ENCODE measurements at places on chromosomes 5 and 9.

DNA sequence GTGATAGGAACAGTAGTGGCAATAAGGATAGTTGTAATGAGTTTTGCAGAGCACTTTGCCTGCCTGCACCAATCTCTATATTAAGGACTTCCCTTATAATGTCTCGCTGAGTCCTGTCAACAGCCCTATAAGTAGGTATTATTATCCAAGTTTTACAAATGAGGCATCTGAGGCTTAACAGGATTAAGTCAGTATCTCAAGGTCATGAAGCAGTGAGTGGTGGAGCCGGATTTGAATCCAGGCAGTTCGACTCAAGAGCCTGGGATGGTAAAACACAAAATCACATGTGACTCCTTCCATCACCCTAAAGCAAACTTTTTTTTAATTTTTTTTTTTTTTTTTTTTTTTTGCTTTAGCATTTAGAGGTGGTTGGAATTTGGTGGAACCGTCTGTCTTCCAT, 59.0 kb upstream of the RARS1 start:
- DNase-seq, result no peak

- DNase-seq, result no peak
Observed at GRCh38 chr5:136037001-136037705, 8.4 kb downstream of the TGFBI start.

GRCh38 chr5:153752890-153753289, 262.4 kb downstream of the GRIA1 start:
- no peak for DNase-seq

DNA sequence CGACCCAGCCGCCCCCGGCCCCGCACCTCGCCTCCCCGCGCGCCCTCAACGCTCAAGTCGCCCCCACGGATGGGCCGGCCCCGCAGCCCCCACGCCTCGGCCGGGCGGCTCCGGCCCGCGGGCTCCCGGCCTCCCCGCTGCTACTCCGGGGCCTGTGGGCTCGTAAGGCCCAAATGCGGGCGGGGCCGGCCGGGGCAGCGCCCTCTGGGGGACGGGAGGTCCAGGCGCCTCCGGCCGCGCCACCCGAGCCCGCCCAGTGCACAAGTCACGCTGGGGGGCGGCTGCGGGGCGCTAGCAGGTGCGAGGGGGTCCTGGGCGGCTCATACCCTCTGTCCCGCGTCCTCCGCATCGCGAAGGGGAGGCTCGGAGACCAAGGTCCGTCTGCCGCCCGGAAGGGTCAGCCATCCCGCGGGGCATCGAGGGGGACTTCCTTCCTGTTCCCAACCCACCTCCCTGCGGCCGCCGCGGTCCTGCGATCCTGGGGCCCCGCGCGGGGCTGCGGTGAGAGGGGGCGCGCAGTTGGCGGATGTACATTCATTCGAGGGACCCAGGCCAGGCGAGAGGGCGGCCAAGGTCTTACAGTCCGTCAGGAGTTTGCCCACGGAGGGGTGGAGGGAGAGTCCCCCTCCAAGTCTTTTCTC, at the start of gene CIZ1:
Gene CIZ1, minus strand, starts transcription at position 167 of the 641 bp plus-strand sequence. CDS start 715 bp downstream, outside the sequence.
- DNase-seq, result peak; percentile 38

DNA sequence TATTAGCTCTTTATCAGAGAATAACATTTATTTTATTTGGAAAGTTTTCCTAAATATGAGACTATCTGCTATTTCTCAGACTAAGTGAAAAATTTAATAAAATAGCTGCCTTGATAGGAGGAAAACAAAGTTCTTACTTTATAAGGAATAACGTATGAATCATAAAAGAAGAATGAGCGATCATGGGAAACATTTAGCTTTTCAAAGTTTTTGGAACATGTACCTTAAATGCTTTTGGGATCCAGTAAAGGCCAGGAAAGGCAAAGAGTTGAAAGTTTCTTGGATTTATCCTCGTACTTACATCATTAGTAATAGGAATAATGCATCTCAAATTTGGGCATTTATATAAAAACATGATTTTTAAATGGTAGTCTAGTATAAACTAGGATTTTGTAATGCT, 19.4 kb downstream of the OGN start:
- DNase-seq, result no peak

DNA sequence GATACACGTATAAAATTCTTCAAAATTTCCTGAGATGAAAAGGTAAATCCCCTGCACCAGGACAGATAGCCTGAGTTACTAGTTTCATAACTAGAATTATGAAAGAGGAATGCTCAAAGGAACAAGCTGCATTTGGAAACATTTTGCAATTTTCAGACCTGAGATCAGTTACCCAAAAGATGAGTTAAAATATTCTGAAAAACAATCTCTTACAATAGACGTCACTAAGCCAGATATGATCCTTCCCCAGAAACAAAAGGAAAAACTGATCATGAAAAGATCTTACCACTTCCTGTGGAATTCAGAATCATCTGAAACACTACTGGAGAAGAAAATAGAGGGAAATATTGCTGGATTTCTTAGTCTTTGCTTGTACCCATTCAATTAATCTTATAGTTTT, 204.7 kb downstream of the ARRDC3 start:
- no peak for DNase-seq

- no peak for DNase-seq
Observed at GRCh38 chr5:27217155-27217956, 179.0 kb upstream of the CDH9 start.

DNA sequence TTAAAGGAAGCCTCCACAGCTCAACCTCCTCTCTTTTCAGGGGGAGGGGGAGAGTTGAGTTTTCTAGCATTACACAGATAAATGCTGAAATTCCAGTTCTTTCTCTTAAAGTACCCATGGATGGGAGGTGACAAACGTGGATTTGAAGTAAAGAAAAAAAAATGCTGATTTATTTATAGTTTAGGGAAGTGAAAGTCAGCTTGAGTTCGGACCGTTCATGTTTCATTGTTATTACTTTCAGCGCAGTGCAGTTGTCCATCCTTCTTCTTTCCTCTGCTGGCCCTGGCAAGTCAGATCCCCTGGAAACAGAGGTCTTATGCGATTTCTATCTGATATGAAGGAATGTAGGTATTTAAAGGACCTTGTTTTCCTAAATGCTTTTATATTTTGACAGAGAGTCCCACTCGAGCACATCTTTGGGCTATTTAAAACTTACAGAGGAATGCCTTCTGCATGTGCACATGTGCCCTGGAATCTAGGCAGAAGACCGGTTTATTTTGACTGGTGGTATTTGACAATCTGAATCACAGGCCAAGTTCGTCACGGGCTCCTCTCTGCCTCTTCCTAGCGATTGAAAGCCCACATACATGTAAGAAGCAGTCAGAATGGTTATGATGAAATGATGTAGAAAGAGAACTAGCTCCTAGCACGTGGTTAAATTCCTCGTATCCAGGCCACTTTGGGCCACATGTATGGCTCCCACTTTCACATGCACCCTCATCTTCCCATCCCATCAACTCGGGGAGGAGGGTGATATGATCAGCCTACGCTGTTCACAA, 385.2 kb upstream of the KLF4 start:
- no peak for DNase-seq

GRCh38 chr5:118314931-118315330, 673.4 kb downstream of the DTWD2 start:
- DNase-seq, result no peak

DNA sequence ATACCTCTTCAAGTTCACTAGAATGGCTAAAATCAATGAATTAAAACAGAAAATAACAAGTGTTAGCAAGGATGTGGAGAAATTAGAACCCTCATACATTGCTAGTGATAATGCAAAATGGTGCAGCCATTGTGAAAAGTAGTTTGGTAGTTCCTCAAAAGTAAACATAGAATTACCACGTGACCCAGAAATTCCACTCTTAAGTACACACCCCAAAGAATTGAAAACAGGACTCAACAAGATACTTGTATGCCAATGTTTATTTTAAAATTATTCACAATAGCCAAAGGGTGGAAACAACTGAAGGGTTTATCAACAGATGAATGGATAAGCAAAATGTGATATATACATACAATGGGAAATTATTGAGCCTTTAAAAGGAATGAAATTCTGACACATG, 70.3 kb downstream of the BARX1 start:
- DNase-seq, result no peak

- no peak for DNase-seq
Observed at GRCh38 chr5:185095-186070, 5.9 kb upstream of the LRRC14B start.

- DNase-seq, result no peak
Observed at GRCh38 chr5:108730617-108731340, 16.9 kb upstream of the FER start.

DNA sequence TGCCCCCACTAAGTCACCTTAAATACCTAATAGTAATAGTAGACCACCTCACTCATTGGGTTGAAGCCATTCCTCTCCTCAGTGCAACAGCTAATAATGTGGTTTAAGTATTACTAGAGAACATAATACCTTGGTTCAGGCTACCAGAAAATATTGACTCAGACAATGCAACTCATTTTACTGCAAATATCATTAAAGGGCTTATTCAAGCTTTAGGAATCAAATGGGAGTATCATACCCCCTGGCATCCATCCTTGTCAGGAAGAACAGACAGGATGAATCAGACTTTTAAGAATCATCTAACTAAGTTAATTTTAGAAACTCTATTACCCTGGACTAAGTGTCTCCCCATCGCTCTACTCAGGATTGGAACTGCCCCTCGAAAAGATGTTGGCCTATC, 6.8 kb upstream of the RNF180 start:
- DNase-seq, result no peak

DNA sequence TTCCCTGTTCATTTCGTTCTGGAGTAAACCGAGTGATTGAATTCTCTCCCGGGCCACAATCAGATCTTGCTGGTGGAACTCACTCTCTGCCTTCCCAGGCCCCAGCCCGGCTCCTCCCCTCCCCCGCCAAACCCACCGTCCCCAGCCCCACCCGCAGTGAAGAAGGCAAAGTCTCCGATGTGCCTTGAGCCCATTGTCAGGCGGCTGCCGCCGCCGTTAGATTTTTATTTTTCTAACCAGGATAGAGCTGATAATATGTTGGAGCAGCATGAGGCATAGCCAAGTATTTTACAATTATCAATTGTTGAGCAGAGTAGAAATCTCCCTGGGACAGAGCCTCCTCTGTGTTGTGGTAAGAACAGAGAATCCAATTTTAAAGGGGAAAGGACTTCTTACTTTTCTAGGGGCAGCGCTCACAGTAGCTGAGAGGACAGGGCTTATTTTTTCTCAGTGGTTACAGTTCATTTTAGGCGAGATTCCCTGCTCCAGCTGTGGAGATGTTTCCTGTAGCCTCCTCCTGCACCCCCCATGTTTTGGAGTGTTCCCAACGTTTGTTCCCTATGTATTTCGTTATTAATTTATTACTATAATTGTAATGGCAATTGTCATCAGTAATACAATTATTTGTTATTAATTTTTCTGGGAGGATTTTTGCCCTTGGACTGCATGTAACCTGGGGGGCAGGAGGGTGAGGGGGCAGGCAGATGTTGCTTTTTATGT, 1.3 kb downstream of the PSAT1 start:
- no peak for DNase-seq

DNA sequence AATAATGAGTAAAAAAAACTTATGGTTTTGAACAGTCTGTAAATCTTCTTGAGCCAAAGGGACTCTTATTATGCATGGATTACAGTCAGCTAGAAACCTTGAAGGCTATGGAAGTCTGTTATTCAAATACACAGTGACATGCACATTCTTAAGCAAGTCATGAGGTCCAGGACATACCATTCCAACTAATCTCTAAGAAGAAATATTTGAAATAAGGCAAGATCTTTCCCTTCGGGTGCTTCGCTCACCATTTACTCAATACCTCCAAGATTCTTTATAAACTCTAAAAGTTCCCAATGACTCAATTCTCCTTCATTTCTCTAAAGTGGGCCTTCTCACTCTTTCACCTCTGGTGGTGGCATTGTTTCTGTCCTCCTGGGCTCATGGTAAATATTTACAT, 811.0 kb downstream of the NR2F1-AS1 start:
- DNase-seq, result no peak

GRCh38 chr5:94744906-94745305, 126.4 kb downstream of the SLF1 start:
- DNase-seq, result no peak

DNA sequence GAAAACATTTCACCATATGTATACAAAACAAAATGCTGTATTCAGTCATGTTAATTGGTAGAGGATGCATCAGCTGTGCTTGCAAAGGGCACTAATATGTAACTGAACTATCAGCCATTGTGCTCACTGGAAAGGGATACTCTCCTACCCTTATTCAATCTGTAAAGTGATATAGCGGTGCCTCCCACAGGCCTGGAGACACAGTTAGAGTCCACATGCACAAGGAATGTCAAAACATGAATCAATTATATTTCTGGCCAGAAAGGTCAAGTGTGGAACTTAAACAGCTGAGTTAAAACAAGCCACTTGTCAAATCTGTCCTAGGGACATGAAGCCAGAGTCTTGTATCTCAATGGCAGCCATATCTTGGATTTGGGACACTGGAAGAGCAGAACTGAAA, 71.2 kb upstream of the IZUMO3 start:
- DNase-seq, result no peak

- DNase-seq, result no peak
Observed at GRCh38 chr9:123679330-123679987, 250.5 kb downstream of the DENND1A start.

GRCh38 chr9:127676638-127677037, 30.1 kb upstream of the CFAP157 start:
- DNase-seq, result no peak

DNA sequence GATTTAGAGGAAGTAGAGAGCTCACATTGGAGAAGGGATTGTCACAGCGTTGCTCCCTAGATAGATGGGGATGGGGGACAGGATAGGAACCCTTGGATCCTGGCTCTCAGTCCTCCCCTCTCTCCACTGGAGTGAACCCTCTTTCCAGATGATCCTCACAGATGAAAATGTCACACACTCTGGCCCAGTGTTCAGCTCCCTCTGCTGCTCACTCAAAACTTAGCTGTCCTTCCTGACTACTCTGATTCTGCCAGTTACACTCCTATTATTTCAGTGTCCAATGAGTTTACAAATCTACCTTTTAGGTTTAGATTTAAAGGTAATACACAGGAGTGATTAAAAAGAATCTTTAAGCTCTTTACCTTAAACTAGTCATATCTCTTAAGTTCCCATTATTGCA, 5.8 kb upstream of the SPINK7 start:
- no peak for DNase-seq

GRCh38 chr9:77212801-77213200, 35.5 kb downstream of the VPS13A start:
- no peak for DNase-seq

- DNase-seq, result no peak
Observed at GRCh38 chr5:176792655-176793342, 17.6 kb upstream of the UNC5A start.

DNA sequence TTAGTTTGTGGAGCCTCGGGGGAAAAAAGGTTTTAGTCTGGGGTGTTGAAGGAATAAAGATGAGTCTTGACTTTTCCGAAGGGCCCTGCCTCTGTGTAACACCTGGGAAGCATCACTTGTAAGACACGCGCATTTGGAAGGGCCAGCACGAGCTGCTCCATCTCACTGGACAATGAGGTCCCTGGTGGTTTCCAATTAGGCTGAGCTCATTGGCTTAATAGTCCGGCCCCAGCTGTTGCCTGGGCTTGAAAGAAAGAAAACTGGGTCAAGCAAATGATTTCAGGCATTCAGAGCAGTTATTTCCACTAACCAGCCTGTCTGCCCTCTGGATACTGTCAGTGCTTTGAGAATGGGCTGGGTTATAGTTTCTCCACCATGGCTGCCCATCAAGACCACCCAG, 64.5 kb downstream of the NSUN2 start:
- DNase-seq, result no peak

Measured in activated CD8-positive, alpha-beta memory T cell treated with anti-CD3 and anti-CD28 coated beads for 1 hour (primary cell).